NCI-H1436 (cell line): ENCODE measurements at places on chromosomes 1 and 21.

DNA sequence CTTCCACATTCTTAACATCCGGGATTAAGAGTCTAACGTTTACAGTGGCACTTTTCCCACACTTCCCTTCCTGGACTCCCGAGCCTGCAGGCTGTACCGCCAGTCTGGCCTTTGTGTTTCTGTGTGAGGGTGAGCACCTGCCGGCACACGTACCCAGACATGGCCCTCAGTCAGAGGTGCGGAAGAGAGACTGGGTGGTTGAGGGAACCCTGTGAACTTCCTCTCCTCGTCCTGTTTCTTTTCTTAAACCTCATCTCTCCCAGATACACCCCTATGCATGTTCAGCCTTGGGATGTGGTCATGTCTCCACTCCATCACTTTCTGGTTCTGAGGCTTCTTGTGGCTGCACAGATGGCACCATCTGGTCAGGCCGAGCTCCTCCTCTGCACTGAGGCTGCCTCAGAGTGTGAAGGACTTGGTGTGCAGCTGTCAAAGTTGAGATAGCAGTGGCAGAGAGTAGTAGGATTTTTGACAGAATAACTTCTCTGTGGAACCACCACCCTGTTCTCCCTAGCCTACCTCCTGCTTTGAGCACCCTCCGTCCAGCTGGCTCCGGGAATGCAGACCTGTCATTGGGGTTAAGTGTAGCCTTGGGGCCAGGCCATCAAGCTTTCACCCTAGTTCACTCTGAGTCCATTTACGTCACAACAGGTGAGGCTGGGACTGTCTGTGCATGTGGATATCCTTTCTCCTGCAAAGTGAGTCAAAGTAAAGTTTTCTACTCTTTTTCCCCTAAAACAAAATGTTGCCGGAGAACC, 31.4 kb downstream of the VASH2 start:
- no peak for DNase-seq

DNA sequence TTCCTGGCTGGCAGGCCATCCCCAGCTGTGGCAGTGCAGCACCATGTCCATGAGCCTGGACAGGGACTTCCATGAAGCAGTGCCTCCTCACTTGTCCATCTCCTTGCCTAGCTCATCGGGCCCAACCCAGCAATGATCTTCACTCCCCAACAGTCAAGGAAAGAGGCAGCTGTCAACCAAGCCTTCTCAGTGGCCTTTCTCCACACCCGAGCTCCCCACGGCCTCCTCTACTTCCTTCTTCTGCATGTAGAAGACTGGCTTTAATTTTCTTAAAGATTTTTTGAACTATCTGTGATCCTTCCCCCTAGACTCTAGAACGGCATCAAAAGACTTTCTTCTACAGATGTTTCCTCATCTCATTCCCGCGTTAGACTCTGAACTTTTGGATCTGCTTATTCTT, 65.5 kb upstream of the COA6 start:
- no peak for DNase-seq

DNA sequence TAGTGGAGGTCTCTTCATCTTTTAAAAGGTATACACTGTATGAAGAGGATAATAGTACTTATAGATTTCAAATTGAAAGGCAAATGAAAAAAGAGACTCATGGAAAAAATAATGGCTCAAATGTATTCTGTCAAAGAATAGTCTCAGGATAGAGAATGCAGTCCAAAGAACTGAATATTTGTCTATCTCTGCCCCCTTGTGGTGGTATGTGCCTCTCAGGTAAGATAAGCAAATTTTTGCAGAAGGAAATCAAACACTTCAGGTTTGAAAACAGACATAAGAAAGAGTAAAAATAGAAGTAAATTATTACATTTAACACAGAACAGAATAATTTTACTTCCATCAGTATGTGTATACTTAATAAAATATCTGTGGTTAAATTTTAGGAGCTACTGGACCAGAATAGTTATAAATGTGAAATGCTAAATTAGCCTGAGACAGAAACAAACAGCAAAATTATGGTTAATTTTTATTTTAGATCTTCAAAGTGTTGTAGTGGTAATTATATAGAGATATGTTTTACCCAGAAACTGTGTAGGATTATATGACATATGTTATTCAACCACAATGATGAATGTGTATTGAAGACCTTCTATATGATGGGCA, 164.4 kb upstream of the PALMD start:
- peak; percentile 61 for DNase-seq

DNA sequence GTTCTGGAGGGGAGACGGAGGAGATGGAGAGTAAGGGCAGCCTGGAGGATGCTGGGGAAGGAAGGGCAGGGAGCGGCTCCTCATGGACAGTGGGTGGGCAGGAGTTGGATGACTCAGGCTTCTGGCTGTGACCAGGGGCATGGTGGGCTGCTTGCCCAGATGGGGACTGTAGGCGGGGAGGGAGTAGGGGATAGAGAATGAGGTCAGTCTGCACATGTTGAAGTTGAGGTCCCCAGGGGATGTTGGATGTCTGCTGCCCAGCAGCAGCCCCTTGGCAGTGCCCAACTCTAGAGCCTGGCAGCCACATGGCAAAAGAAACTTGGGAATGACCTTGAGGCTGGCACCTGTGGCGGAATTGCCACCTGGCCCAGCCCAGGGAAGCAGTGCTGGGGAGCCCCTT, 6.4 kb downstream of the SELENON start:
- DNase-seq, result no peak

DNA sequence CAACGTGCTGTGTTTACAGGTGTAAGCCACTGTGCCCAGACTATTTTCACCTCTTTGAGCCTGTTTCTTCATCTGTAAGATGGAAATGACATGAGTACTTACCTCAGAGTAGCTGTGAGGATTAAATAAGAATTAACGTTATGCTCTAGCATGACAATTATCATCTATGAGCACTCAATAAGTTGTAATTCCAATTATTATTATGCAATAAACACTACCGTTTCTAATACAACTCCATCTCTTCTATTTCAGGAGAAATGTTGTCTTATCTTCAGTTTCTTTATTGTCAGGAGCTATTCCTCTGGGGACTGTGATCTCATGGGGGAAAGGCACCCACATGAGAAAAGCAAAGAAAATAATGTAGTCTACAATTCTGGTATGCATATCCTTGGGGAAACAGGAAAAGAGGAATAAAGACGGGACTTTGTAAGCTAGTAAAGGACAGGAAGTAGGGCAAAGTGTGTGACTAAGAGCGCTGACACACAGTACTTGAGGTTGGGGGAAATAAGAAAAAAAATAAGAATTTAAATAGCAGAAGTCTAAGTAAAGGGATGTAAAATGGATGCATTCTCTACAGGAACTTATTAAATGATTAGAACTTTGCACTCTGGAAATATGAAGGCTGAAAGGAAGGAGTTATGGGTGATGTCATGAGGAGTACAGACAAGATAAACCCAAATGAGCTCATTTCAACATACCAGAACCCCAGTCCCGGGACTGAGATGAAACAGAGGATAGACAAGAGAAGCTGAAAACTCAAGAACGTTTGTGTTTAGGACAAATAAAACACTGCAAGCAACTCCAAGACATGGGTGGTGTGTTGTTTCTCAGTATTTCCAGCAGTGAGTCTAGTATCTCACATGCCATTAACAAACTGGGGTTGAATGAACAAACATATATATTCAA, 9.8 kb downstream of the PHC2 start:
- no peak for DNase-seq

- DNase-seq, result no peak
Measured at GRCh38 chr1:182237329-182237728, 154.3 kb downstream of the GLUL start.
